ENCODE measurements at places on chromosomes 11 and 22. TPM values are rescaled to one million over a fixed set of nuclear protein-coding genes. Genes with fewer than 3 reads are reported as not detected.

GRCh38 chr11:34773826-34774225, 142.4 kb downstream of the APIP start:
- DNase-seq = peak; percentile 28

- no peak for DNase-seq
These were observed 203.4 kb downstream of the FAM76B start for GRCh38 chr11:95586155-95586554.

Gene FXYD2
- not detected for total RNA-seq

- peak; percentile 38 for DNase-seq
These were observed 408.2 kb downstream of the MN1 start for GRCh38 chr22:27393371-27393770.

Gene KCTD17
- 20.6 TPM for total RNA-seq

Gene NPAS4
- 0.11 TPM for total RNA-seq

Gene VPREB1
- not detected for total RNA-seq

DNA sequence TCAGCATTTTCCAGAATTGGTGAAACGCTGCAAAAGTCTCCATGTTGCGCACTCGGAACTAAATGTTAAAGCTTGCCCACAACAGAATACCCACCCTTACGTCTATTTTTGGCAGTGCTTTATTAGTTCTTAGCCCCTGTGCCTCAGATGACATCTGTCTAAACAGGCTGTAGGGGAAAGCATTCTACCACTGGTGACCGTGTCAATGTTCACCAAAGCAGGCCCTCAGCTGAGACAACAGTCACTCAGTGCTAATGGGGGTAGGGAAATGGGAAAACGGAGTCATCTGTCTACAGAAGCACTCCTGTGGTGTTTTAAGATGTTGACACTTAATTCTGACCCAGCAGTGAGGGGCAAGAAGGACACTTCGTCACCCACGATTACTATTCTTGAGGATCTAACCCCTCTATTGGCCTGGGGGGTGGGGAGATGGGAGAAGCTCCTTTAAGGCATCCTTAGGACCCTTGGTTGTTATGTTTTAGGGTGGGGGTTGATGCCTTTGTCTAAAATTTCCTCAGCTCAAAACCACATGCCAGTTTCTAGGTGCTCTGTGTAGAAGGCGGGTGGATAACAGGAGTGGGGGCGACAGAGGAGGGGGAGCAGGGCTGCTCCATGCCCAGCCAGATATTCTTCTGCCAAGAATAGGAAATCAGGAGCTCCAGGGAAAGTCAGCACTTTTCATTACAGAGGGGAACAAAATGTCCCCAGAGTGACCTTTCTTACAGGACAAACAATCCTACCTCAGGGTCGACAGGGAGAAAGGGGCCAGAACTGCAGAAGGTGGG, 15.6 kb upstream of the MFRP start:
- DNase-seq = no peak

DNA sequence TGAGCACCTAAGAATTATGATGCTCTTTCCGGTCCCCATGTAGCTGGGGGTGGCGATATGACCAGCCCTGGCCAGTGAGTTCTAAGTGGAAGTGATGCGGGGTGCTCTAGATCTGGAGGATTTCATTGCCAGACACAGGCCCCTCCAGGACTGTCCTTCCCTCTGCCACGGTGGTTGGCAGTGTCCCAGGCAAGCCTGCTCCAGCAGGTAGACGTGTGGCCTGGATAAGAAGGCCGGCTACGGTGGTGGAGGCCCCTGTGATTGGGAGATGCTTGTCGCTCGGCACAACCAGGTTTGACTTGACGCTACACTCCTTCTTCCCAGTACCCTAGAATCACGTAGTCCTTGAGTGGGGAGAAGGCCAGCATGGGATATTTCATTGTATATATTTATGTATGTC, 9.1 kb upstream of the ARHGAP8 start:
- no peak for DNase-seq

DNA sequence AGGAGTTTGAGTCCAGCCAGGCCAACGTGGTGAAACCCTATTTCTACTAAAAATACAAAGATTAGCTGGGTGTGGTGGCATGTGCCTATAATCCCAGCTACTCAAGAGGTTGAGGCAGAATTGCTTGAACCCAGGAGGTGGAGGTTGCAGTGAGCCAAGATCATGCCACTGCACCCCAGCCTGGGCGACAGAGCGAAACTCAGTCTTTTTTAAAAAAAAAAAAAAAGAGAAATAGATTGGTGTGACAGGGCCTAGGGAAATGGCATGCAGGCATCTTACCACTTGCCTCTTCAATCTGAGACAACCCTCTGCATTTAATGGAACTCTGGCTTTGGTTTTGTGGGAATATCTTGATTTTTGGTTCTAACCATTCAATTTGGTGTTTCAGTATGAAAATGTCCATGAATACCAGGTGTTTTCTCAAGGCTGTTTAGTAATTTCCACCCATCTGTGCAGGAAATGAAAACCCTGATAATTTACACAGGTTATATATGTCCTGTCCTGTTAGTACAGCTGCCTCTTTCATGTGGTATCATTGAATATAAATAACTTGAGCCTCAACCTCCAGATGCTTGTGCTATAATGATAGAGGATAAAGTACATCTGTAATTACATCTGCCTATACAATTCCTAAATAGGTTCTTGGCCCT, 8.4 kb downstream of the XBP1 start:
- no peak for DNase-seq

Gene RASD2
- 0.54 TPM for total RNA-seq

- DNase-seq = no peak
These were observed 10.1 kb downstream of the DGCR8 start for GRCh38 chr22:20089977-20090729.

DNA sequence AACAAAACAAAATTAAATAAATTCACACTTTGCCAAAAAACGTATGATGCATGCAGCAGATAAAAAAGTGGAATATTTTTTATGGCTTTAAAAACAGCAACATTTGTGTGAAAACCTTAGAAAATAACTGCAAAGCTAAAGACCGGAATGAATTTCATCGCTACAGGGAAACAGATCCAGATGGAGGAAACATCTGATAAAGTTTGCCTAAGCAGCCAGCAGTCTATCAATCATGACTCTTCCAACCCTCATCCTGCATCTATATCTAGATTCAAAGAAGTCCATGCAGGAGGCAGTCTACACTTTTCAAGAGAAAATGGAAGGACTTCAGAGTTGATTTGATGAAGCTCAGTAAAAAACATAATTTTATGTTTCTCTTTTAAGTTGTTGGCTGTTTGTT, 126.8 kb downstream of the SWAP70 start:
- DNase-seq = no peak

Gene MPPED2
- 0.74 TPM for total RNA-seq

- DNase-seq = no peak
These were observed 31.9 kb downstream of the NUP50 start for GRCh38 chr22:45195616-45196015.

GRCh38 chr11:20770414-20770946, 101.1 kb downstream of the NELL1 start:
- no peak for DNase-seq

- no peak for DNase-seq
These were observed 86.6 kb upstream of the LINC01488 start for GRCh38 chr11:69394869-69395246.

DNA sequence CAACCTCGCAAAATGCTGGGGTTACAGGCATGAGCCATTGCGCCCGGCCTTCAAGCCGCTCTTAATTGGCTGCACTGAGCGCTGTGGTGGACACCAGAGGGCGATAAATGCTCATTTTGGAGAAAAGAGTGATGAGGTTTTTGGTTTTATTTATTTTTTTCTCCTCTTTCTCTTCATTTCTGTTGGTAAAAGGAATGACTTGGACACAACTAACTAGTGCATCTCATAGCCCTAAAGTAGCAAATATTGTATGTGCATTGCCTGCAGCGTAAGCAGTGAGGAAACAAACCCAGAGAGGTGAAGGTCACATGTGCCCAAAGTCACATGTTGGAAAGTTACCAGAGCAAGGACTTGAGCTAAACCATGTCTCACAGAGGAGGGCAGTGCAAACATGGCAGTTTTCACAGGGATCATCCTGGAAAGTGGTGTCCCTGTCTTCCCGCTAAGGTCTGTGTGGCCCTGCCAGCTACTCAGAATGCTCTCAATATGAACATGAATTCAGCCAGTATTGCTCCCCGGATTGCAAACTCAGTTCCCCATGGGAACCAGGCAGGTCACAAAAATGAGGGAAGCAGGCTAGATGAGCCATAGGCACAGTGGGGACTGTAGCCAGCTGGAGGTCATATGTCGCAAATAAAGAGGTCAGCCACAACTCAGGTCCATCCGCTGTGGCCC, 8.6 kb upstream of the CD82 start:
- DNase-seq = peak; percentile 62

DNA sequence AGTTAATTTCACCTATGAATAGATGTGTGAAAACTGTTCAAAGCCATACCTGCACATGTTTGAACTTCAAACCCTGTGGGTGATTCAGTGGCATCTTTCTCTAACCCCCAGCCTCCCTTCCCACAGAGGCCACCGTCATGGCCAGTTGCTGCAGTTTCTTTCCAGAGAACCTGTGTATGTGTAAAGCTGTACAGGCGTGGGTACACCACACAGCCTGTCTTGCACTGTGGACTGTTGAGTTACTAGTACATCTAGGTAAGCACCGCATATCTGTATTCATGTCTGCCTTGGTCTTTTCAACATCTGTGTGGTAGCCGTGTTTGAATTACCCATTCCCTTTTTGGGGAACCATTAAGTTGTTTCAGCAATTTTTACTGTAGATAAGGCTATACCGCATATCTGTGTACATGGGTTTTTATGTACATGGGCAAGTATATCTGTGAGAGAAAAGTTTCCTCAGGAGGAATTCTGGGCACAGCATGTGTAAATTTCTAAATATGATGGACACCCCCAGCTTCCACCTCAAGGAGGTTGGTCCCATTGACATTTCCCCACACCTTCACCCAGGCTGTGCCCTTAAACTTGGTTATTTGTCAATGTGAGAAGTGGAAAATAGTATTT, 13.9 kb downstream of the NEAT1 start:
- DNase-seq = no peak

Measured in Daoy (cell line).